Glomerular endothelial cell (primary cell): ENCODE measurements at places on chromosomes 3 and 15.

GRCh38 chr3:98814817-98815420 is 51.8 kb downstream of the ST3GAL6 start:
- DNase-seq: no peak

- DNase-seq: no peak
Measured at GRCh38 chr3:38139652-38140051, 1.2 kb downstream of the MYD88 start.

DNA sequence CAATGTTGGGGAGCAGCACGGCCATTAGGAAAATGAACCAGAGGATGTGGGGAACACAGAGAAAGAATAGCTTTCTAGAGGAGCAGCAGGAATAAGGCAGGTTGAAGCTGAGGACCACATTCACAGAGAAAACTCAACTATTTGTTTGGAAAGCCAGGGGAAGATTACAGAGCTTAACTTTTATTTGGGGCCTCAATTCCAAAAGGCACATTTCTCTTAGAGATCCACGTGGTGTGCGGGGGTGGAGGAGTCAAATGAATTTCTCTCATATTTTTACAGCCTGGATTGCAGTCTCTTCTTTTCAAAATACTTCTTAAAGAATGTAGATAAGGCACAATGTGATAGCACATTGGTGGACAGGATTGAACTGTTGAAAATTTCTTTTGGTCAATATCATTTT is 253.7 kb downstream of the ROBO1 start:
- DNase-seq: no peak

DNA sequence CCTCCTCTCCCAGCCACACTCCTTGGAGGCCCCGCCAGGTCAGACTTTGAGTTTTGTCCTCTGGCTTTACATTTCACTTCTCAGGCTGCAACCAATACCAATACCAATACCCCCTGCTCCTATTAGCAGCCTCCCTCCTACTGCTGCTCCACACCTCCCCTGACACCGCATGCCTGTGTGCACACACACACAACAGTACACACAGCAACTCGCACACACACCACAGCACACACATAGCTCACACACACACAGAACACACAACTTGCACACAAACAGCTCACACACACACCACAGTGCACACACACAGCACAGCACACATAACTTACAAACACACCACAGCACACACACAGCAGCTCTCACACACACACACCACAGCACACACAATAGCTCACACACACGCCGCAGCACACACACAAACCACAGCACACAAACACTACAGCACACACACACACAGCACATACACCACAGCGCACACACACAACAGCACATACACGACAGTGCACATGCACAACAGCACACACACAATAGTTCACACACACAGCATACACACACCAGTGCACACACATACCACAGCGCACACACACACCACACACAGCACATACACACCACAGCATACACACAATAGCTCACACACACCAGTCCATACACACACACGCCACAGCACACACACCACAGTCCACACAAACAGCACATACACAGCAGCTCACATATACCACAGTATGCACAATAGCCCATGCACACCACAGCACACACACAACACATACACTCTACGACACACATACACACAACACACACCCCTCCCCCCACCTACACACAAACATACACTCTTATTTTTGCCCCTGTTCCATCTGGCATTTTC is 204.7 kb downstream of the UACA start:
- no peak for DNase-seq

GRCh38 chr3:71468311-71469137 is 115.0 kb downstream of the FOXP1 start:
- no peak for DNase-seq

GRCh38 chr3:6526861-6527260 is 334.1 kb upstream of the GRM7 start:
- no peak for DNase-seq

DNA sequence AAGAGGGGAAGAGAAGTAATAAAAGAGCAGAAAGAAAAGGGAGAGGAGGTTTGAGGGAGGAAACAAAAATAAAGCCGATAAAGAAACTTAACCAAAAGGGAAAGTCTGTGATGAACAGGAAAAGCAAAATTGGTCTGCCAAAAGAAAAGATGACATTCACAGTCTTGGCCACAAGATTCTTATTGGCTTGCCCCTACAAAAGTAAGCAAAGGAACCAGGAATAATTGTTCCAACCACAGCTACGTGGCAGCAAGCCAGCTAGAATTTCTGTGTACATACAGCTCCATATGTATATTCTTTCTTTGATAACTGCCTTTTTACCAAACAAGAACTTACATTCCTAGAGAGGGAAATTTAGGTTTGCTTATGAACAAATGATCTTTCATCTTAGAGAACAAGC is 79.6 kb downstream of the MLH1 start:
- DNase-seq: peak; percentile 42

DNA sequence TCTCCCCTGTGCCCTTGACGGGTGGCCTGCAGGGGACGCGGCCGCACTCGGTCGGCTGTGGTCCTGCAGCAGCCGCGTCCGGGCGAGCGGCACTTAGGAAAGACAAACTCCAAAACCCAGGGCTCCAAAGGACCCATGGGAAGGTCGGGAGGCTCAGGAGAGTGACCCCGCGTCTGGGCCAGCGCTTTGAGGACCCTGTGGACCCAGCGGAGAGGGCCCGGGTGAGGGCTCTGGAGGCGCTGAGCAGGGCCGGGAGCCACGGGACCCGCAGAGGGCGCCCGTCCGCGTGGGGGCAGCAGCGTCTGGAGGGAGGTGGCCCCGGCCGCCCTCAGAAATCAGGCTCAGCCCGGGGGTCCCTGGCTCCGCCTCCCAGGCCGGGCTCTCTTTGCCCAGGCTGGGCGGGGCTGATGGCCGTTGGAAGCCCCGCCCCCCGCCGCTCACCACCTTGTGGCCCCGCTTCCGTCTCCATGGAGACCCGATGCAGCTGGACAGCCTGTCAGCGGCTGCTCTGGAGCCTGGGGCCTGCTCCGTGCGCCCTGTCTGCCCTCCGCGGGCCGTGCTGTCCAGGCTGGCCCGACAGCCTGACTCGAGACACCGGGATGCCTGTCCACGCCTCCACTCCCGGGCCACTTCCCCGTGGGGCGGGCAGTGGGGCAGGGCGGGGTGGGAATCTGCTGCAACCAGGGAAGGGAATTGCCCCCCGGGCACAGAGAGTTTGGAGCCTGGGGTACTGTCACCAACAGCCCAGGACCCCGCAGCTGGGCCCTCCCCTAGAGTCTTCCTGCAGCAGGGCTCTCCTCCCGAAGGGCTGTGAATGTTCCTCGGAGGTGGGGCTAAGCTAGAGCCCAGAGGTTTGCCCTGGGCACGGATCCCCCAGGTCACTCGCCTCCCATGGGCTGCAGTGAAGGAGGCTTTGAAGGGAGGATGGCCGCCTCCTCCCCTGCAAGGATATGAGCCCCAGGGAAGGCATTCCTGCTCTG is 34.8 kb upstream of the RPL32 start:
- DNase-seq: no peak

GRCh38 chr15:59892985-59893384 is 111.1 kb upstream of the FOXB1 start:
- DNase-seq: no peak

DNA sequence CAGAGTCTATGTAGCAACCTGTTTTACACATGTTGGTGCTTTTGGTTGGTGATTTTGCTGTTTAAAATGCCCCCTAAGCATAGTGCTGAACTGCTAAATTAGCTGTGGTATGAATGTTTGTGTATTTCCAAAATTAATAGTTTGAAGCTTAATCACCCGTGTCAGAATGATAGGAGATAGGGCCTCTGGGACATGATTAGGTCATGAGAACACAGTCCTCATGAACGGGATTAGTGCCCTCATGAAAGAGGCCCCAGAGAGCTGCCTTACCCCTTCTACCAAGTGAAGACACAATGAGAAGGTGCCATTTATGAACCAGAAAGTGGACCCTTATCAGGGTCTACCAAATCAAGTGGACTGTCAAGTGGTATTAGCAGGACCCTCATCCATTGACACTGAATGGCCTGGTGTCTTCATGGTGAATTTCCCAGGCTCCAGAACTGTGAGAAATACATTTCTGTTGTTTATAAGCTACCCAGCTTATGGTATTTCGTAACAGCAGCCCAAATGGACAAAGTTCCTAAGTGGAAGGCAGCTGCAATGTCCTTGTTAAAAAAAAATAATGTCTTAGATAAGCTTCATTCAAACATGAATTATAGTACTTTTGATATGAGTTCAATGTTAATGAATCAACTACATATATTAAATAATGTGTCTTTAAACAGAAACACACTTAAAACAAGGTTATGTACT is 37.7 kb upstream of the FRMD4B start:
- no peak for DNase-seq

DNA sequence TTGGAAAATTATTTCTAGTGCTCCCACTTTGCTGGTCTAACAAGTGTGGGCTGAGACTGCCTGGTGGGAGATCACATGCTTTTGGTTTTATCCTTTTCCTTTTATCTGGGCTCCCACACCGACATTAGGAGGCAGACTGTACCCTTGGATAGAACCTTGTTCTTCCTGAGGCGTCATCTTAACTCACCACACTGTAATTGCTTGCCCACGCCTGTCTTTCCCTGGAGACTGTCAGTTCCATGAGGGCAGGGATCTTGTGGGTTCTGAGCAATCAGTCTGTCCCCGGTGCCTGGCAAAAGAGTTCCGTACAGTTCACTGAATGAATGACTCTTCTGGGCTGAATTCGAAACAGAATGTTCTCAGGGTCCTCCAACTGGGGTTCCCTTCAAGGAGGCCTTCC is 124.6 kb upstream of the ABHD17C start:
- DNase-seq: no peak

DNA sequence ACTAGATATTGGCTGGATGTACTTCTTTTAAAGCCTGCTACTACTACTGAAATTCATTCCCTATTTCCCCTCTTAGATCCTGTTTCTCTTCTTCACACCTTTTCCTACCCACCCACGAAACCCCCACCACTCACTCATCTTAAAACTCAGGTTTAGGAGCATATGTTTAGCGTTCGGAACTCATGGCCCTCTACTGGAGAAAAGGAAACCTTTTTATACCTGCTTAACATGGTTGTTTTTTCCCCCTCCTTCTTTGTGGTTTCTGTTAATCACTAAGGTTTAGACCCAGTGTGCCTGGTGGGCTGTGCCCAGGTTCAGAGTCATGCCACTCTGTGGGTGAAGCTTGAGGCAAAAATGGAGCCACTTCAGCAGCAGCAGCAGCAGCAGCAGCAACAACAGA is 2.6 kb downstream of the ARID3B start:
- no peak for DNase-seq

DNA sequence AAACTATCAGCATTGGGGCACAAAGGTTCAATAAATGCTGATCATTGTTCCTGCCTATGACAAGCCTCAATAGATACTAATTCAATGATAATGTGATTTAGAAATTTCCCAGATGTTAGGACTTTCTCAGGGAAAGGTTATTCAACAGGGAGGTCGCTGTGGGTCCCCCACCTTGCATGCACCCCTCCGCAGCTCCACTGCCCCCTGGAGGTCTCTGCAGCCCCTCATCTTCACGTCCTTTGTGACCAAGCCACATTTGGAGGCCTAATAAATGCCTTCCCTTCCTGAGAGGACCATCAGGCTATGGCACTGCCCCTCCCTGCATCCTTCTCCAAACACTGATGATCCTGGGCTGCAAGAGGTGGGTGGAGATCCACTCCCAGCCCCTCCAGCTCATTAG is 50.2 kb downstream of the NOX5 start:
- no peak for DNase-seq

GRCh38 chr3:71128961-71129360 is 454.6 kb downstream of the FOXP1 start:
- no peak for DNase-seq

DNA sequence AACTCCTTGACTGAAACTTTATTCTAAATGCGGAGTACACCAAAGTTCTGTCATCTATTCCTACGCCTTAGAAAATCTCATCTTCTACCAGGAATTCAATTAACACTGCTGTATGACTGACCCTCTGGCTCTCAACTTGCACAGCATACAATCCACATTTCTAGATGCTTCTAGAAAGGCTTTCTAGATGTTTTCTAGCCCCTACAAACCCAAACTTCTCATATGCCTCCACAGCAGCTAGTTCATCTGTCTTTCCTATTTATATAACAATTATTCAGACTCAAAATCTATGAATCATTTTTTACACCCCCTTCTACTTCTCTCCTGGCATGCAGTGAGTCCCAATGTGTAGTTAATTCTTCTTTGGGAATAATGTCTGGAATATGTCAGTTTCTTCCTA is 13.2 kb downstream of the INO80 start:
- no peak for DNase-seq

DNA sequence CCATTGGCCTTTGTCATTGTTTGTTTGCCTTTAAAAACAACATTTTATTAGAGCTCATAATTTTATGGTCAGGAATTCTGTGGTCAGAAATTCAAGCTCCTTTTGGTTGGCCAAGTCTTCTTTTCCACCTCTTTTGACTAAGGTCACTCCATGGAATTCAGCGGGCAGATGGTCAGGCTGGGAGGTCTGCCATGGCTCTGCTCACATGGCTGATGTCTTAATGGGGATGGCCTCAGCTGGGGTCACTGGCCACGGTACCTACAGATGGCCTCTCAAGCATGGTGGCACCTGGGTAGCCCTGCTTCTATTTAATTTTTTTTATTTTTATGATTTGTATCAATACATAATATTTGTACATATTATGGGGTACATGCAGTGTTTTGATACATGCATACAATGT is 360.8 kb upstream of the MCTP2 start:
- no peak for DNase-seq

GRCh38 chr3:153910387-153910786 is 210.8 kb upstream of the ARHGEF26 start:
- DNase-seq: no peak

- no peak for DNase-seq
Measured at GRCh38 chr3:160702290-160702689, 25.3 kb downstream of the ARL14 start.

DNA sequence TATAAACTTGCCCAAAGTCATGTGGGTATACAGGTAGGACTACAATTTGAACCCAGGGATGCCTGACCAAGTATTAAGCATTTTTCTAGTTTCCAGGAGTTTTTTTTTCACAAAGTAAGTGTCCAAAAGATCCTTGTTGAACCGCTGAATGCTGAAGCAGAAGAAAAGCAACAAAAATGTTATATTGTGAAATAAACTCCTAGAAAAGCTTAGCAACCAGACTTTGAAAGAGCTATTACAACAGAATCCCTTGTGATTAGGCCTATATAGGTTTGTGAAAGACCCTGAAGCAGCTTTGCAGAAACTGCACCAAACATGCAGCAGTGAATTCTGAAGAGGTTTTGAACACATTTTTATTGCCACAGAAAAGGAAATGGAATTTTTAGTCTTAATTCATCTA is 236.8 kb downstream of the TUSC7 start:
- no peak for DNase-seq
